ENCODE measurements at places on chromosomes 7 and 10.

GRCh38 chr7:155864271-155864985 lies 52.2 kb upstream of the SHH start:
- DNase-seq, result no peak

DNA sequence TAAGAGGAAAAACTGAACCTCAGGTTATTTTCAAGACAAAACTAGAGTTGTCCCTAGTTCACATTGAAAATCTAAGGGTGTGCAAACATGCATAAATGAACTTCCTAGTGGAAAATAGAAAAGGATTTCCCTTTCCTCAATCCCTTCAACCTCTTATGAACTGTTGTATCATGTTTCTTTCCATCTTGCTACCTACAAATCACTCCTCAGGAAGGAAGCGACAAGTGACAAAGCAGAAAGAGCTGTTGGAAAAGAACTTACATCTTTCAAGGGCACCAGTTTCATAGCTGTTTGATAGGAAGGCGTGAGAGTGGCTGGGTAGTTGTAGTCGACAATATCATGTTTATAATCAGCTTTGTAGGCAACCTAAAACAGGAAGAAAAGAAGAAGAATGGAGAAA lies 23.9 kb downstream of the NRAP start:
- DNase-seq, result no peak

DNA sequence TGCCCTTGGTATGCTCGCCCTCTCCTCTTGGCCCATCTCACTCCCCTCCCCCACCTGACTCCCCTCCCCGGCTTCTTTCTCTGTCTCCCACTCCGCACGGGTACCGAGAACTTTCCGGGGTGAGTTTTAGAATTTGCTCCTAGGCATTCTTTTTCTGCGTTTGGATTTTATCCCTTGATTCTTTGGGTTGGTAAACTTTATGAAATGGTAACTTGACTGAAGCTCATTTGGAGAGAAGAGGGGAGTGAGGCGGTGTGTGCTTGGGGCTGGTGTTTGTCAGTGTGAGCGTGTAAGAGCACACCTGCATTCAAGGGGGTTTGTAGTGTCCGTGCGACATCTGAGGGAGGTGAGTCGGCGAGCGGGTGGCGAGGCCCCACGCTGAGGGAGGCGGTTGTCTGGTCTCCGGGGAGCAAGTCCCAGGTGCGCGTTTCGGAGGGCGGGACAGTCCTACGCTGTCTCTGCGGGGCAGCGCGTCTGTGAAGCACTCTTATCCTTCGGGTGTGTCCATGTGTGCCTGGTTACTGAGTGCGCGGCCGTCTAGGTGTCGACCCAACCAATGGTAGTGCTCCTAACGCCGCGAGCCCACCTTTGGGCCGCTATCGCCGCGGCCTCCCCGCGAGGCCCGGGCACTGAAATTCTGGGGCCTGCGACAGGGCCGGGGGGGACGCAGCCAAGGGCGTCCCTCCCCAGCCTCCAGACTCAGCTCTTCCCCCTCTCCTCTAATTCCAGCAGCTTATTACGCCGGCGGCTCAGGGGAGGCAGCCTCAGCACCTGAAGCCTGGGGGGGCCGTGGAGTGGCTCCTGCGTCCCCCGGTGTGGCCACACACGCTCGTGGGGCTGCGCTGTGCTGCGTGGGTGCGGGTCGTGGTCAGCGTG lies 2.6 kb upstream of the ZNF503 start:
- DNase-seq, result peak; percentile 36

- DNase-seq, result no peak
Observed at GRCh38 chr7:120091807-120092206, 181.2 kb upstream of the KCND2 start.

- DNase-seq, result no peak
Observed at GRCh38 chr10:100155936-100156335, 29.9 kb downstream of the ERLIN1 start.

DNA sequence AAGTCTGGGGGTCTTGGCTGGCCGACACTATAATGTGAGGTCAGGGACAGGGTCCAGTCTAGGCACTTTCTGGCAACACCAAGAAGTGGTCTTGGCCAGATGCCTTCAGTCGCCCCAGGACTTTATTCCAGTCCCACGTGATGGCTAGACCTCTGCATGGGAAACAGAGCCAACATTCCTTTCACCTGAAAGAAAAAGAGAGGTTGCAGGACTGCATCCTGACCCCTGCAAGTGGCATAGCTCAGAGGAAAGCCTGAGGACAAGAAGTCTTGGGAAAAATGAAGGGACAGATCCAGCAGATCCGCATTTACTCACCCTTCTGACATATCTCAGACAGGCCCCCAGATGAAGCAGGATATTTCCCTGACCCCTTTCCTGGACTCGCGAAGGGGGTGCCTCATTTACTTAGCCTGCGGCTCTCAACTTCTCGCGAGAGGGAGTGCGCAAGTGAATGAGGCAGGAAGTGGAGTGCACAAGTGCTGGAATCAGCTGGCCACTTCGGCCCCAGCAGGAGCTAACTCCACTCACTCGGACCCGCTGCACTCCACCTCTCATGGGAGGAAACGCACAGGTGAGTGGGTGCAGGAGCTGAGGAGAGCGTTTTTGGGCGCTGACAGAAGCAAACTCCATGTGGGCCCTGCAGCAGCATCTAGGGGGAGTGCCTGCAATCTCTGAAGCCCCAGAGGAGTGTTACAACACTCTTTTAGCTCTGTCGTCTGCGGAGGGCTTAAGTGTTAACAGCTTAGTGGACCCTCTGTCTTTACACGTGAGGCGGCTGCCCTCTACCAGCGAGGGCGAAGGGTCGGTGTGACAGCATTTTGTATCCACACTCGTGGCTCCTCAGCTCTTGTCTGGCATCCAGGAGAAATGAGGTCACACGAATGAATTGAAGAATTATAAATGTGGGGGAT lies 916.2 kb upstream of the GHITM start:
- no peak for DNase-seq

DNA sequence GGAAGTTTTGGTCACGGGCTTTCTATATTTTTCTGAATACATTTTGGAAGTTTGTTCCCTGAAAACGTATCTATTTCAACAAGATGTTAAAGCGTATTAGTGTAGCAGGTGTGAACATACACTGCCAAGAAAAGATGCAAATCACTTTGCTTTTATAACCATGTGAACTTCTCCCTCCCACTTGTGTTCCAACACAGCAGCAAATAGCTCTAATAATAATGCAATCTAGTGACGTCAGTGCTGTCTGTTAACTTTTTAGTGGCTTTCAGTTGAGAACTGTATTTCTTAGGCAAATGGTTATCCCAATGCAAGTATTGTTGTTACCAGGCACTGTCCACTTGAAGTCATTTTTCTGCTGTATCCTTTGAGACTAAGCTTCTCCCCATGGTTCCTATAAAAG lies 188.4 kb upstream of the IGFBP3 start:
- DNase-seq, result no peak

GRCh38 chr10:107425931-107426553 lies 261.5 kb upstream of the SORCS1 start:
- no peak for DNase-seq

DNA sequence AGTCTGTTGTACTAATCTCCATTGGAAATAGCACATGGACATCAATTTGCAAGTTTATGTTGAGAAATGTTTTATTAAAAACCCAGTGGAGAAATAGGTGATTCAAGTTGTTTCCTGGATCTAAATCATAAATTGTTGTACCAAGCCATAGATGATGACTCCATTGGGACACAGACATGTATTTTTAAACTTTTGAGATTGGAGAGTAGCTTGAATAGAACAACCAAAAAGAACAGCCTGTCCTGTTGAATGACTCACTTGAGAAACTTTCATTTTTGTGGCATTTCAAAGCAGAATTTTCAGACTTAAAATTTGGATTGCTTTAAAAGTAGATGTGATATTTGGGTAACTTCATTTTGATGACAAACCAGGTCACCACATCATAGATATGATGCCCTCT lies 197.5 kb downstream of the GPAM start:
- no peak for DNase-seq

DNA sequence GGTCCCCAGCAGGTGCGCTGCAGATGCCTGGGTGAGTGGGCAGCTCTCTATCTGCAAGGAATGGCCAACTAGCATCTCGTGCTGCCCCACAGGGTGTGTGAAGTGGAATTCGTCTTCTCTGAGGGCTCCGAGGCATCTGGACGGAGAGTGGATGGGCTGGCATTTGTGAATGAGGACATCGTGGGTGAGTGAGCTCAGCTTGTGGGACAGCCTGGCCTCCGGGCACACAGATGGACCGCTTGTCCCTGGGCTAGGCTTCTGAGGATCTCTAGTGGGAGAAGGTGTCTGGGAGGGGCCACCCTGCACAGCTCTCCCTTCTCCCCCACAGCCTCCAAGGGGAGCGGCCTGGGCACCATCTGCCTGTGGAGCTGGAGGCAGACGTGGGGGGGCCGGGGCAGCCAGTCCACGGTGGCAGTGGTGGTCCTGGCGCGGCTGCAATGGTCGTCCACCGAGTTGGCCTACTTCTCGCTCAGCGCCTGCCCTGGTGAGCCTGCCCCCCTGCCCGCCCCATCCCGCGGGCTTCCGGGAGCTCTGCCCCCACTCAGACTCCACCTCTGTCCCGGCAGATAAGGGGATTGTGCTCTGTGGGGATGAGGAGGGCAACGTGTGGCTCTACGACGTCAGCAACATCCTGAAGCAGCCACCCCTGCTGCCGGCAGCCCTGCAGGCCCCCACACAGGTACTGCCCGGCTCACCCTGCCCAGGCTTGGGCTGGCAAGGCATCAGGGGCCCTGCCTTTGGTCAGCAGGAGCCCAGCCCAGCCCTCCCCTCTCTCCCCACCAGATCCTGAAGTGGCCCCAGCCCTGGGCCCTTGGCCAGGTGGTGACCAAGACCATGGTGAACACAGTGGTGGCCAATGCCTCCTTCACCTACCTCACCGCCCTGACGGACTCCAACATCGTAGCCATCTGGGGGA lies 6.3 kb downstream of the POLR2J start:
- DNase-seq, result no peak

DNA sequence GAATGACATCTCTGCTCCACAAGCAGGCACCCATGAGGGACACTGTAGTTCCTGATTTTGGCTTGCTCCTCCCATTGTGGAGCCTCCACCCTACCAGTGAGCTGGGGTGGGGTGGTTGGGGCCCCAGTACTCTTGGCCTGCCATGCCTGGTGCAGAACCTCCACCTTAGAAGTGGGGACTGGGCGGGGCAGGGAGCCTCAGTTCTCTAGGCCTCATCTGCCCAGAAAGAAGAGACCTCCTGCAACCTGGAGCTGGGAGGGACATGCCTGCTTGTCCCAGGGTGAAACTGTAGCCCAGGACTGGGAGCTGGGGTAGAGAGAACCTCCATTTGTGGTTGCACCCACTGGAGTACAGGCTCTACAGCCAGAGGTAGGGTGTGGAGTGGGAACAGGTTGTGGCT lies 14.4 kb downstream of the RAMP3 start:
- peak; percentile 4 for DNase-seq

DNA sequence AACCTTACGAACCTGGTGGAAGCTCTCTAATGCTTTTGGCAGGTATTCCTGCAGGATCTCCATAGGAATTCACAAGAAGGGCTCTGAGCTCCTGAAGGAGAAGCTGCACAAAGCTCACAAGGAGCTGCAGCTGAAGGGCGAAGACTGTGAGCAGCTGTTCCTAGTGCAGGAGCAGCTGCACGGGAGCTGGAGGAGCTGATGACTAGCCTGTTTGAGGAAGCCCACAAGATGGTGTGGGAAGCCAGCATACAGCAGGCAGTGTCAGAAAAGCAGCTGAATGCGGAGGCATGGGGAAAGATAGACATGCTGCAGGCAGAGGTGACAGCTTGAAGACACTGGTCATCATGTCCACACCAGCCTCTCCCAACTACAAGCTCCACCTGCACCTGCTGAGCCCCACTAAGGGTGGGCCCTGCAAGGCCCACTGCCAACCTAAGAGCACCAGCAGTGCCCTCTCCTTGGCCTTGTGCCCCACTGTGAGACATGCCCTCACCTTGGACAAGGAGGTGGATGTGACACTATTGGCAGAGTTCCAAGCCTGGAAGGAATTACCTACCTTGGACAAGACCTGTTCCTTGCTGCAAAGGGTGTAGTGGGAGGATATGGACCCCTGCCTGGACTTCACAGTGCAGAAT lies 250.6 kb downstream of the BBS9 start:
- no peak for DNase-seq

- DNase-seq, result no peak
Observed at GRCh38 chr7:1753564-1753867, 83.4 kb downstream of the ELFN1 start.

DNA sequence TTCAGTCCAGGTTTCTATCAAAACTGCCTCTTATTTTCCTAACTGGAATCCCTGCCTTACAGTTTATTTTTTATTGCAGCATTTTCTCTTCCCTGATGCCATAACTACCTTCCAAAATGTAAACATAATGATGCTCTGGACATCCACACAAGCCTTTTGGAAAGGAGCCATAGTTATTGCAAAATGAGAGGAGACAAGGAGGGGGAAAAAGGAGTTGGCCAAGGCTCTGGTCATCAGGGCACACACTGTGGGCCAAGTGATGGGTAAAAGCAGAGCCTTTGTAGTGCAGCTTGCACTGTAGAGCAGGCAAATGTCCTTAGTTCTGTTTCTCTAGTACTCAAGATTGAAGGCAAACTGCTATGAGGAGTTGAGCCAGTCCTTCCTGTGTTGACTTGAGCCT lies 289.3 kb upstream of the MTPN start:
- no peak for DNase-seq

Measured in right hindlimb (tissue), 1 donor.